ENCODE measurements at places on chromosomes 5 and 9.

- no peak for DNase-seq
These were observed 374.2 kb downstream of the EFNA5 start for GRCh38 chr5:107296572-107296971.

DNA sequence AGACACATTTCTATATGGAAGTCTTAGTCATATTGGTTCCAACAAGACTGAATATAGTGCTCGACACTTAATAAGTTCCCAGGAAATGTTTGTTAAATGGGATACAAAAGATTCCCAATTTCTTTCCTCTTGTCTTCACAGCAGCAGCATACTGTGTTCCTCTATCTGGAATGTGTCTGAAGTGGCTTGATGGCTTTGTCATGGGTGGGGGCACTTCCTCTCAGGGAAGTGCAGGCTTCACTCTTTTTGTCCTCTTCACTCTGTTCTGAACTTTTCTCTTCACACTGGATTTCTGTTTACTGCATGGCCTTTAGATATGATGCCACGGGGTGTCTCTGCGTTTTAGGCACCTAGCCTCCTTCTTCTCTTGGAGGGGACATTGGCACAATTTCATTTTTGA lies 127.7 kb upstream of the C9orf72 start:
- no peak for DNase-seq

DNA sequence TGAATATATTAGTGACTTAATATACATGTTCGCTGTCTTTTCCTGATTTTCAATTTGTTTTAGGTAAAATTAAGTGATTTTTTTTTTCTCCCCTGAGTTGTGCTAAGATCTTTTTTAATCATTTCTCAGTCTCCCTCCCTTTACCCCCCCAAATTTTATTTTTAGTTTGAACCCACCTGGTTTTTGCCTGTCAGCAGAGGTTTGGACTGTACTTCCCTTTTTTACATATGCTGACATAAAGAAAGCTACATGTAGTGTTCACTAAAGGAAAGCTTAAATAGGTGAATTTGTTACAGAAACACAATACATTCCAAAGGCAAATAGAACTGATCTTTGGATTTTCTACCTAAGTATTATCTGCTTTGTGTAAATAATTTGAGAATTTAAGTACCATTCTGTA lies 82.2 kb downstream of the IPO11 start:
- no peak for DNase-seq

GRCh38 chr9:426976-427375 lies 212.3 kb downstream of the DOCK8 start:
- DNase-seq, result no peak

DNA sequence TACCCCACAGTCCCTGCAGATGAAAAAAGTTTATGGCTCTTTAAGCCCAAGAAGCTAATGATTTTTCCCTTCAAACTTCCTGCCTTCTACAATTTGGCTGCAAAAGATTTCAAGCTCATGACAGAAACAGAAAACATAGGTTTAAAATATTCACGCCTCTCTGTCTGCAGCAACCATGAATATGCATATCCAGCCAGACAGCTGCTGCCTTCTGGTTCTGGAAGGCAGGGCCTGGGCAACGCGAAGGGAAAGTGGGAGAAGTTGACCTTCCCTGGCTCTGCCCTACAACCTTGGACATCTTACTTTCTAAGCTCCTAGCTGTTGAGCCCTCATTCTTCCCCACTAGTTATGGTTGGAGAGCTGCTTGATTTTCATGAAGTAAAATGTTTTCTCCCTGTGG lies 64.8 kb upstream of the CLINT1 start:
- no peak for DNase-seq

DNA sequence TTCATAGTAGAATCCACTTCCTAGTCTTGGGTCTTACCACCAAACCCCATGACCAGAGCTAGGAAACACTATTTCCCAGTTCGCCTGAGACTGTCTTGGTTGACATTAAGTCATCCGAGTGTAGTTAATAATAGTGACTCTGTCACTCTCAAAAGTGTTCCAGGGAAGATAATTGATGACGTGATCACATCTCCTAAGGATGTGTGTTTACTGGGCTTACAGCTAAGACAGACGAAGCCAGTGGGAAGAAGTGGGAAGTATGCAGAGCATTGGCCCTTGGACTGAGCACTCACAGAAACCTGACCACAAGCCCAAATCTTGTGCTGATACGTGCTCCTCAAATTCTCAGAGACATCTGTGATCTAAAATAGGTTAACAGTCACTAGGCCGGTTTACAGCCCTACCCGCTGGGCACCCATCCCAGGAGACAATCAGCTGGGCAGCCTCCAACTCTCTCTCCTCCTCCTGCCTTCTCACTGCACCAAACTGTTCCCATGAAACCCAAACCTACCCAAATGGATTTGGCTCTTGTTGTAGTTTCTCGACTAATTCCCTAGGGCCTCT lies 316.6 kb downstream of the TLE1 start:
- DNase-seq, result no peak

DNA sequence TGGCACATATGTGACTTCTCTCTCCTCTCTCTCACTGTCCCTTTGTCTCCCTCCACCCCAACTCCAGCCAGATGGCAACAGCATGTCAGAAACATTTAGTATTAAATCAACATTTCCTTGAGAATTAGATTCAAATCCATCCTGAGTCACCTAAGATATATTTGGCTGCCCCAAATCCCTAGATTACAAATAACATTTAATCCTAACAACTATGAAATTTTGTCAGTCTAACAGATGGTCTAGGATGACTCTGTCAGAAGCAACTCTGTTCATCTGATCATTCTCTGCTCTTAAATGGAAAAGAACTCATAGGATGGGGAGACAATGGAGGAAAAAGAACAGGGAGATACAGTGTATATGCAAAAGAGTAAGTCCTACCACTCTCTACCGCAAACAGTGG lies 201.2 kb downstream of the TSSK1B start:
- DNase-seq, result no peak

- no peak for DNase-seq
These were observed 18.8 kb upstream of the FCN2 start for GRCh38 chr9:134861595-134862334.

DNA sequence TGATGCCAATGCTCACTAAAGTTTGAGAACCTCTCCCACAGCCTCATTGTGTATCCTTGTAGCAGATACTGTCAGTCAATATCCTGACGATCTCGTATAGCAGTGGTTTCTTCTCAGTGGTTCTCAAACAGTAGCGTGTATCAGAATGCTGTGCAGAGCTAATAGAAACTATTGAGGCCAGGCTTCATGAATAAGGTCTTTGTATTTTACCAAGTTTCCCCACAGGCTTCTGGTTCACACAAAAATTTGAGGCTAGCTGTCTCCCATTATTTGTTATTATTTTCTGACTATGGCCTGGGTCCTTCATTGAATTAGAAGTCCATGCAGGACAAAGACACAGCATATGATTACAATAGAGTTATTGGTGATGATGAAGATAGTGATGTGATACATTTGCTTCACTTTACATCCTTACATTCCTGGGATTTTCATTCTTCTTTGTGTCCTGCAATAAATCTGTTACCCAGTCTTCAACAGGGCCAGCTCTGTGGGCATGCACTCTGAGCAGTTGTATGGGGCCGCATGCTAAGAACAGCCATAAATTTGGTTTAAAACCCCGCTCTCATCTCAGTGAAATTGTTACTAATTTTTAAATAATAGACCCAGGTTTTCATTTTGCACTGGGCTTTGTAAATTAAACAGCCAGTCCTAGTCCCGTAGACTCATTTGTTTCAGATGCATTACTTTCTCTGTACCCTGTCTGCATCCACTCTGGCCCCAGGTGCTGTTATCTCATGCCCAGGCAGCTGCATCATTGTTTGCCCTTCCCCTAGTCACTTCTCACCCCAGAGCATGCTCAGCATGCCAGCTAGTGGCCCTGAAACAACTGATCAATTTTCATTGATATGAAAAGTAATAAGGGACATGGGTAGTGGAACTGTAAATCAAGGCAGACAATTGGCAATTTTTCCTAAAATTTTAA lies 199.9 kb upstream of the PIK3R1 start:
- no peak for DNase-seq

GRCh38 chr9:119157196-119157595 lies 212.0 kb downstream of the BRINP1 start:
- no peak for DNase-seq

- no peak for DNase-seq
These were observed 1.1 kb upstream of the GRPEL2 start for GRCh38 chr5:149344151-149344550.

DNA sequence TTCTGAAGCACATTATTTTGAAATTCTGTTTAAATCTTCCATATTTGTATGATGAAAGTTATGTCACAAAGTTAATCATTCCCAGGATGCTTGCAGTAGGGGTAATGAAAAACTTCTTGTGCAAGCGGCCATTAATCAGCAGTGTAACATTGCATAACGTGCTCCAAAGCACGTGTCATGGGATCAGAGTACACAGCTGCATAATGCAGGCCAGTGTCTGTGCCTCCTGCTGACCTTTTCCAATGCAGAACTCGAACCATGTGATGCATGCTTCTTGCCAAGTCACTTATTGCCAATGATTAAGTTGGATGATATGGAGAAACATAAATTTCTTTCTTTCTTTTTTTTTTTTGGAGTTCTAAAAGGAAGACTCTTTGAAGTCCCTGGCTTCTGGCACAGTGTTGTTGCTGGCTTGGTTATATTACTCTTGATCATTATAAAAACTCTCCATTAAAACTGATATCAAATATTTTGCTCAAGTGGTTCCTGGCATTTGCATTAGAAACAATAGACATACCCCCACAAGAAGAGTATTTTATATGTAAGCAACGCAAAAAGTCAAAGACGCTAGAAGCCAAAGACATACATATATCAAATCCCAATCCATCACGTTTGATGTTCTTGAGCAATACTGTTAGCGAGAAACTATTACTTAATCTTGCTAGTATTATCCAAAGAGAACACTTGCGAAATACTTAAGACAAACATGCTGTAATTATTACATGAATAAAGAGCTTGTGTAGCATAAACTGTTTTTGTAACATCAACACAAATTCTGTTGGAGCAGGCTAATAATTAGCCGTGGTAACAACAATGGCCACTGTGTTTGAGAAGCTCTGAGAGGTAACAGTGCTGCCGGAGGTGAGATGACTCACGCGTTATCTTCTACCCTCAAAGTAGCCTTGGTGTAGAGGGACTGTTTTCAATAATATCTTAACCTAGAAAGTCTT lies 164.2 kb downstream of the AUH start:
- no peak for DNase-seq

DNA sequence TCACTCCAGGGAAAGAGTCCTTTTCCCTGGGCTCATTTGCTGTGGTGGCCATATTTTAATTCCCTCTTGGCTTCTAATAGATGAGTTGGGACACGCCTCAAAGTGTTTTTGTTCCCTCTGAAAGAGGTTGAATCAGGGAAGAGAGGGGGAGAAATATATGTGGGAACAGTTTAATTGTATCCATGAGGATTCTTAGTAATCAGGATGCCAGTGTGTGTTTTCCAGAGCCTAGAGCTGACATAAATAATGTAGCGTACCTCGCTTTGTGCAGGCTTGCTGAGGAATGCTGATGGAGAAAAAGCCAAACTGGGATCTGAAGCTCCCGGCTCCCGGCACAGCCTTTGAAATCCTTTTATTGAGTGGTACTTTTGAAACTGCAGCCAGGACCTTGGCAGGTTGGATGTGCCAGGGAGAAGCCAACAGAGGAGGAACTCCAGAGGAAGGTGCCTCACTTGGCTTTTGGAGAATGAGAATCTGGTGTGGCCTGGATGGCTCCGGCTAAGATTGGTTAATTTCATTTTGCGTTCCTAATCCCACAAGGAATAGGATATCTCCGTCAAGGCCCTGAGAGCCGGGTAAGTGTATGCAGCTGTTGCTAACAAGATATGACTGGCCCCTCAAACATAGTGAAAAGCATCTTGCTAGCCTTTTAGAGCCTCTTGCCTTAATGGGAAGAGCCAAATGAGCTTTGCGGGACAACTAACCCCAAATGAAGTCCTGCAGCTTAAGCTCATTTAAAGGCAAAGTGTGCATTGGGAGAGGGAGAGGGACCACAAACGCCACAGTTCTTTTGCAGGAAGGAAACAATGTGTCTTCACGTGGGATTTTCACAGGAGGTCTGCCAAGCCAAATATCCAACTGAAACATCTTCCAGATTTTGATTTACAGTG lies 471.1 kb upstream of the WWC1 start:
- DNase-seq, result no peak

- DNase-seq, result no peak
These were observed 128.1 kb downstream of the GIN1 start for GRCh38 chr5:102991802-102992201.

DNA sequence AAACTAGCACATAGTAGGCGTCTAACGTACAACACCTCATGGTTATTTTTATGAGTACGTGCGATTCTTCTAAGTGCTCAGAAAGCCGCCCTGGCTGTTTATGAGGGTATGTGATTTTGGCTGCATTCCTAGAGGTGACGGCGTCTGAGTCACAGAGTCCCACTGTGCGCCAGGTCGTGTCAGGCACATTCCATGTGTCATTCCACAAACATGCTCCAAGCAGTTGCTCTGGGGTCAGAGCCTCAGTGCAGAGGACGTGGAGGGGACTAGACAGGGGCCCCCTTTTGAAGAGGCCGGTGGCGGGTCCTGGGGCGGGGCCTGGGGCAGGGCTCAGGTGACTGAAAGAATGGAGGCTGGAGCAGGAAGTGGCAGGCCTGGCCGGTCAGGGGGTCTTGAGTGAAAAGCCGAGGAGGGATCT lies 51.9 kb downstream of the NEK6 start:
- DNase-seq, result peak; percentile 75

- DNase-seq, result no peak
These were observed 143.1 kb downstream of the TTC39B start for GRCh38 chr9:15163931-15164330.

DNA sequence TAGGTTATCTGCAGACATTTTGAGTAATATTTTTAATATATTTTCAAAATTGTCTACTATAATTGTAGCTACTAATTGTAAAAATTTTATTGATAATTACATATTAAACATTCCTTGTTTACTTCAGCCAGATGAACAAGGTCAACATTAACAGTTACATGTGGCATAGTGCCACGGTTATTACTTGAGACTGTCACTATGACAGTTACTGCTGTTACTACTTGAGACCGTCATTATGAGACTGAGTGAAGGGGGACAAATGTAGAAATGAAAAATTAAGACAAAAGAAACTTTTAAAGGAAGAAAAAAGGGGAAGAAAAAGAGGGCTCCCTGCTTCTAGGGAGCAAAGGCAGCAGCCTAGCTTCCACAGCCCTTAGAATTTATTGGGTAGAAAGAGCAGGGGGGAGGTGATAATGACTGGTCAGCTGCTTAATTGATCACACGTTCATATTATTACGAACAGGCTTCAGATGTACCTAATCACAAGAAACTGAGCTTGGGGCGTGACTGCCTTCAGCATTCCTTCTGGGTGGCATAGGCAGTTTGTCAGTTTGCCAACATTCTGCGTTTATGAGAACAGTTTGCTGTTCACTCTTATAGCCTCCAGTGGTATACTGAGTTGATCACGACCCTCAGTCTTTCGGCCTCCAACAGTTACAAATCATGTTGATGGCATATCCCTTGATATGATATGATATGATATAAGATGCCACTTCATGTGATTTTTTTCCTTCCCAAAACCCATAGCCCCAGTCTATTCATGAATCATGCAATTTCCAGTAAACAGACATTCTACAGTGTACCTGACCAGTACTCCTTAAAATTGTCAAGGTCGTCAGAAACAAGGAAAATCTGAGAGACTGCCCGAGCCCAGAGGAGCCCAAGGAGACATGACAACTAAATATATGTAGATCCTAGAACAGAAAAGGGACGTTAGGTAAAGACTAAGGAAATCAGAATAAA lies 13.1 kb downstream of the MARCHF6 start:
- DNase-seq, result no peak
